ENCODE measurements at places on chromosomes 11 and 22.

DNA sequence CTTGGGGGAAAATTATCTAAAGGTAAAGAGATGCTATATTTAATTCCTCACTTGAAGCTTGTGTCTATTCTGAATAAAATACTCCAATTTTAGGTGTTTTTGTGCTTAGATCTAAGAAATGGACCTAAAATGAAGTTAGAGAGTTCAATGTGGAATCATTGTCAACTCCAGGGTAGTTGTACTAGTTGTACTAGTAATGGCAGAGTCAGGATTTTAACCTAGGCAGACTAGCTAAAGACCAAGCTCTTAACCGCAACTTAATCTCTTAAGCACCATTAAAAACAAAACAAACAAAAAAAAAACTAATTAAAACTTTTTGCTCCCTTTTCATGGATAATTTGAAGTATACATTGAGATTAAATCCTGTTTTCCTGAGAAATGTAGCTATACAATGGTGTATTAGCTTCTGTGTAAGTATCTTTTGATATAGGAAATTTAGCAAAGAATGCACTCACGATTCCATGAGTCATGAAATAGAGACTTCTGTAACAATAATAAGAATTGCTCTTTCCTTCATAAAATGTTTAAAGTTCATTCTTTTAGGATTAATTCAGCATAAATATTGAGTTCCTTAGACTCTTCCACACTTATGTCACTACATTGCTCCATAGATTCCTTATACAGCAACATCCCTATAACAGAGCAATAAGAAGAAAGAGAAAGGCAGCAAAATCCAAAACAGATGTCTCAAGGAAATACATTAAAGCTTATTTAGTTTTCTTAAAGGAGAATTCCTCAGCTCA is 26.5 kb upstream of the SOX6 start:
- DNase-seq, result no peak

DNA sequence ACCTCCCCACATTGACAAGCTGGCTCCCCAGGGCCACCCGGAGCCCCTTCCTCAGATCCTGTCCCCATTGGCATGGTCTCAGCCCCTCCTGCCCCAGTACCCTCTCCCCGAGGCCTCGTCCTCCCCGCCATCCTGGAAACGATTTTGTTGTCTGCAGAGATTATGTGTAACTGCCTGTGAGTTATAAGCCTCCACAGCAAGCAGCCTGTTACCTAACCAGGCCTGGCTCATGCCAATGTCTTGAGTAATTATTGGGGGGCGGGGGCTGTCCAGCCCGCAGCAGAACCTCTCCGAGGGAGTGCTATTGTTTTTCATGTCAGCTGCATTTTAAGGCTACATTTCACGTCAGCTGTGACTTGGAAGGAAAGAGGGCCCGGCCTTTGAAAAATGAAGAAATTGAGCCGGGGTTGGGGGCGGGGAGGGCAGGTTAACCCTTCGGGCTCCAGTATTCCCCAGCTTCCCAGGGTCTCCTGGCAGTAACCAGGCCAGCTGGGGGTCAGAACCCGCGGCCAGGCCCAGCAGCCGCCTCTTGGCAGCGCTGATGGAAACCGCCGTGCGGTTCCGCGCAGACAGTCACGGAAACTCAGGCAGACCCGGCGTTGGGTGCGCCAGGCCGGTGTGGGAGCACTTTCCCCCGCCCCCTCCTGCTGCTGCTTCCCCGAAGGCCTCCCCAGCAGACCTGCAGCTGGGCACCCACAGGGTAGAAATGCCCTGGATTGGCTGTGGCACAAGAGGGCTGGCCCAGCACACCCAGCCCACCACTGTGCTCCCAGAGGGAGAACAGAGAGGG is 59.5 kb downstream of the CDKN1C start:
- DNase-seq, result no peak

GRCh38 chr11:67542169-67542568 is 18.9 kb upstream of the CABP2 start:
- DNase-seq, result no peak

DNA sequence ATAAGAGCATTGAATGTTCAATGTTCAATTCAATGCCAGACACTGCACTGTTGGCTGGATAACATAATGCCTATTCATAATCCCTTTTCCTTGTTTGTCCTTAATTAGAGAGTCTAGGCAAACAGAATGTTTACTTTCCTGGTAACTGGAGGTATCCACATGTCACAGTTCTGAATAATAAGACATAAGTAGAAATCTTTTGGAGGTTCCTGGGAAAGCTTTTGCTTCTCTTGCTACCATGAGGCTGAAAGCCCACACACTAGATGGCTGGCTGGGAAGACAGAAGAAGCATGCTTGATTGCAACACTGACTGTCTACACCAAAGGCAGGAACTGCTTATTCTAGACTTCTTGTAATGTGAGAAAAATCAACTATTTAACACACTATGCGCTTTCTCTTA is 79.5 kb downstream of the GAB2 start:
- DNase-seq, result no peak
